ENCODE measurements at places on chromosomes 3 and 15.

GRCh38 chr15:52492132-52492531 lies 36.5 kb downstream of the MYO5A start:
- no peak for DNase-seq

- no peak for DNase-seq
Observed at GRCh38 chr15:33114374-33114717, 80.2 kb downstream of the FMN1 start.

GRCh38 chr3:93969997-93970396 lies 3.7 kb downstream of the PROS1 start:
- no peak for DNase-seq

DNA sequence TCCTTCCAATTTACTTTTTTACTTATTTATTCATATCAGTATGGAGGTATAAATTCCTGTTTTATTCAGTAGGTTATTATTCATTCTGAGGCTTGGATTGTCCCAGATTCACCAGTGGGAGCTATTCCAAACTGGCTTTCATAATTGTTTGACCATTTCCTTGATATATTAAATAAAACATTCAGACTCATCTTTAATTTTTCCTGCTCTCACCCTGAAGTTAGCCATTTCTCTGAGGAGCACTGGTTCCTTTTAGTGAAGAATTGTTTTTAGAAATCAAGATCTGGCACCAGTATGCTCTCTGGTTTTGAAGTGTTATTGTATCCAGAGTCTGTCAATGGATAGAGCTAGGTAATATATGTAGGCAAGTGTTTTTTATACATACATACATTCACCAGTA lies 66.9 kb upstream of the DCBLD2 start:
- no peak for DNase-seq

GRCh38 chr3:114550165-114550564 lies 256.3 kb downstream of the TIGIT start:
- no peak for DNase-seq

- DNase-seq = no peak
Observed at GRCh38 chr15:71152542-71152941, 37.3 kb downstream of the THSD4 start.

DNA sequence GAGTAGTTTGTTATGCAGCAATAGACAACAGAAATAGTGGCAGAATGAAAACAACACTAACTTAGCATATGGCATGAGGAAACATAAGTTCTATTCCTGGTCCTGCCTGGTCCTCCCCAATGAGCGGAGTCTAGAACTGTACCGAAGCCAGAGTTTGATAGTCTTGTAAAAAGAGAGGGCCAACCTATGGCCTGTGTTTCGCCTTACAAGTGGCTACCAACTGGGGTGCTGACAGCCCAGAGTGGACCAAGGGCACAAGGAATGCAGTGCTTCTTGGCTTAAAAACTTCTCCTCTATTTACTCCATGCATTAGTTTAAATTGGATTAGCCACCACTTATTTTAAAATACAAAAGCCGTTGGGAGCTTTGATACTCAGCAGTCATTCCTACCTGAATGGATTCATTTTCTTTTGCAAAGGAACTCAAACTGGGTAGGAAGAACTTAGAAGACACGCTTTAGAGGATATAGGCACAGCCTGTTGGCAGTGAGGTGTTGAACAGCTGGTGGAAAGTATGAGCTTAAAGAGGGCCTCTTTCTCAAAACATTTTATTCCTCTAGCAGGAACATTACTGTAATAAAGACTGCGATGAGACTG lies 302.9 kb downstream of the PLCL2 start:
- no peak for DNase-seq

- peak; percentile 79 for DNase-seq
Observed at GRCh38 chr15:88274553-88275460, 18.3 kb upstream of the NTRK3 start.

DNA sequence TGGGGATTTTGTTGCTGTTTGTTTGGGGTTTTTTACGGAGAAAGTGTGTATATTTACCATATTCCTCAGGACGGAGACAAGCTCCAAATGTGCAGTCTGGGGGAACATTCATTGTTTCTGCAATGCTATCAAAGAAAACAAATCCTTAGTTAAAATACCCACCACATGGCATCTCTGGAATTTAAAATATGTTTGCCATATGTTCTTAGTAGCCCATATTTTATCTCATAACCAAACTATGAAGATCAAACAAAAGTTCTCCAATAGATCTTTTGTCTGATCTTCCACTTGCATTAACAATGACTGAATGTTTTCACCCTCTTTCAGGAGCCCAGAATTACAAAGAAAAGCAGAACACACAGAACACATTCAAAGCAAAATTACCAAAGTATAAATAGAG lies 35.3 kb downstream of the EFHB start:
- no peak for DNase-seq

DNA sequence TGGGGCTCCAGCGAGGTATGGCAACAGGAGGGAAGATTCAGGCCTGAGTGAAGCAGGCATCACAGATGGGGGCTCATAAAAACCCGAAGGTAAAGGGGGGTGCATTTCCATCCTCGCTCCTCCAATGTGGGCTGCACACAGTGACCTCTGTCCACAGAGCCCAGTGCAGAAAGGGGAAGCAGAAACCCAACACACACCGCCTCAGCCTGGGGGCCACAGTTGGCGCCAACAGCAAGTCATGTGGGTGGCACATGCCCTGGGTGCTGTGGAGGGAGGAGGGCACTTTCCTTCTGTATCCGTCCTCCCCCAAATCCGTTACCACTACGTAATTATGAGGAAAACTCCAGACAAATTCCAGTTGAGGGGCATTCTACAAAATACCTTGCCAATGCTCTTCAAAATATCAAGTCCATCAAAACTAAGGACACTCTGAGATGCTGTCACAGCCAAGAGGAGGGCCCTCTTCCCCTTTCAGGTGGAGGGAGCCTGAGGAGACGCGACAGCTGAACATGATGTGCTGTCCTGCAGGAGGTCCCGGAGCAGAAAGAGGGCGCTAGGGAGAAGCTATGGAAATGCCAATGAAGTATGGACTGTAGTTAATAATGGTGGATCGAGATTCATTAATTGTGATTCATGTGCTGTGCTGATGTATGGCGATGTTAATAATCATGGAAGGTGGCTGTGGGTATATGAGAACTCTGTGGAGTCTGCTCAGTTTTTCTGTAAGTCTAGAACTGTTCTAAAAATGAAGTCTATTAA lies 16.4 kb downstream of the APBA2 start:
- DNase-seq = no peak

DNA sequence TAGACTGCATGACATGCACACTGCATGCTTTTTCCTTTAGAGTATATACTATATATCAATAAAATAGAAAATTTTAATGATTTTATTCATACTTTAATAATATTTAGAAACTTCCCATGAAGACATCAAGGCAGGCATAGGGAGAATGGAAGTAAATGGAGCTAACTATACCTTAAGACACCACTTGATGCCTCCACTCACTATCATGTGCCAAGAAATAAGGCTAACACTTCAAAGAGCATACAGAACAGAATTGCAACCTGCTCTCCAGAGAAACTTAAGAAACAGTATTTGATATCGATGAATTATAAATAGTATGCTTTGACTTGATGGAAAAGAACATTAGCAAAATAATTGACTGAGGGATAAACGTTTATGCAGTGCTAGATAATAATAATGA lies 192.6 kb upstream of the MBNL1 start:
- peak; percentile 11 for DNase-seq

DNA sequence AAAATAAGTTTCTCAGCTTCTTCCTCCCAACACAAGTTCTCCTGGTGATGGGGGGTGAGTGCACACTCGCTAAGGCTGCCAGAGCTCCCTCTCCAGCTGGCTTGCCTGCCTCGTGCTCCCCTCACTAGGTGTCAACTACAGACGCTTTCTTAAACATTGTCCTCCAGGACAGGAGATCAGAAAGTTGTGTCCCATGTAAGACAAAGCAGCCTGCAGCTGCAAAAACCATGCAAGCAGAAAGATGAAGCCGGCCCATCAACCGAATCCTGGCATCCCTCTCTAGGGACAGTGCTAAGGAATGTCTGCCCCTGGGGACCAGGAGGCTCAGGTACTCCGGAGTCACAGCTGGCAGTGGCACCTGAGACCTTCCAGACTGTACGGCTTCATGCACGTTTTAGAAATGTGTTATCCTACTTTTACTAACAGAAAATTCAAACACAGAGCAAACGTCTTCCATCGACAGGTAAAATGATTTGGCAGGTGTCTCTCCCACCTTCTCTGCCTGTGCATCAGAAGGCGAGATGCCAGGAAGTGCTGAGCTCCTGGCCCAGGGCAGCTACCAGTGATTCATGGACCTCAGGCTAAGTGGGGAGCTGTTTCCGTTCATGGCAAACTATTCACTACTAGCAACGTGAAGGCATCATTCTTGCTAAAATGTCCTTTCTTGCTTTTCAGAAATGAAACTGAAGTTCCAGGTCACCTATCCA lies 246.1 kb downstream of the ADAMTS17 start:
- DNase-seq = no peak

- DNase-seq = no peak
Observed at GRCh38 chr3:142523921-142524566, 54.5 kb downstream of the ATR start.

DNA sequence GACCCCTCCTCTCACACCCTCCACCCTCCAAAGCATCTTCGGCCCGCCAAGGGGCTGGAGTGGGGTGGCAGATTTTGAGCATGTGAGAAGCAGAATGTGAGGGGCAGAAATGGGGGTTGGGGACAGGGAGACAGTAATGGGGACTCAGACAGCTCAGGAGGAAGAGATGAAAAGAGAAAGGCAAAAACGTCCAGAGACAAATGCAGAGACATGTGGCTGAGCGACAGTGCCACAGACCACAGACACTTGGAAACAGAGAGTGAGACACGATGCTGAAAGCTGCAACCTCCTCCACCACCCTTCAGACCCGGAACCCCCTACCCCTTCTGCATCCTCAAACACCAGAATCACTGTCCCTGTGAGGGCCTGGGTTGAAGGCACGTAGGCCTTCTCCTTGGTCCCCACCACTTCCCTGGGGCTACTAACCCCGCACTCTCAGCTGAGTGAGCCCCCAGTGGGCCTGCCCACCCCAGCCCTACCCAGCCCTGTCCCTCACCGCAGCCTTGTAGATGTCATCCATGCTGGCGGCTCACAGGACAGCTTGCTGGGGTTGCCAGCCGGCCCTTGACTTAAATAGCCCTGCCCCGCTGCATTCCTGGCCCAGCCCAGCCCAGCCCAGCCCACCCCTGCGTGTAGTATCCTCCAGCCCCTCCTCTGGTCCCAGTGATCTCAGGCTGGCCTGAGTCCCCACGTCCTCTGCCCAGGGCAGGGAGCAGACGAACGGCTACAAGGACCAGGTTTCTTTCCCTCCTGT lies at the start of gene TNNC1:
Gene TNNC1, minus strand, starts transcription at position 546 of the 754 bp plus-strand sequence. Its CDS starts 26 bp downstream, at position 520.
- DNase-seq = no peak

Data from suppressor macrophage (primary cell).